ENCODE measurements at places on chromosomes 4 and X.

GRCh38 chr4:128141866-128142265, 80.8 kb downstream of the LARP1B start:
- no peak for DNase-seq

GRCh38 chrX:150517303-150517910, 51.0 kb upstream of the MTM1 start:
- no peak for DNase-seq

DNA sequence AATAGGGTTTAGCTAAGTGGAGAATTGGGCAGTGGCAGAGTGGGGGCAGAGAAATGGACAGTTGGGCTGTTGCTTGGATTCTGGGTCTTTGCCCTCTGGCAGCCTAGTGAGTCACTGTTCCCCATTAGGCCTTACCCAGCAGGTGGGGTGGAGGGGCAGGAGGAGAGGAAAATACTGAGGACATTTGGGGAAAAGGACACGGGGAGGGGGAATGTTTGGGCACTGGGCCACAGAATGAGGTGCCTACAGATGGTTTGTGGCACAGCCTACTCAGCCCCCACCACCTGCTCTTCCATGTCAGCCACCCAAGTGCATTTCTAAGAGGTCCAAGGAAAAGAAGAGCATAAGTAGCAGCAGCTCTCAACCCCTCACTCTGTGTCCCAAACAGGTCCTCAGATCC, 13.0 kb downstream of the SLC16A2 start:
- no peak for DNase-seq

GRCh38 chr4:86100539-86101215, 259.2 kb downstream of the MAPK10 start:
- DNase-seq = no peak

DNA sequence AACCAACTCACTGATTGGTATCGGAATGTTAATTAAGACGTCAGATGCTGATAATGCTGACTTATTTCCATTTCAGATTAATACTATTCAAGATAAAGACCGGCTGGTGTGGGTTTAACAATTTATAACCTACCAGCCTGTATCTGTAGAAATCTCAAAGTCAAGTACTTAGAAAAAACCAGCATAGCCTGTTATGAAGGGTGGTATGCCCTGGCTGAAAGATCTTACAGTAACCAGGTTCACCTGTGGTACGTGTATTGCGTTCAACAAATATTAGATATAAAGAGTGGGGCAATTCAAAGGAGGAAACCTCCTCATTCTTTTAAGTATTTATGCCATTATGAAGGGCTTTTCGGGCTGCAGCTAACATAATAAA, 240.8 kb upstream of the ANXA3 start:
- no peak for DNase-seq

GRCh38 chrX:108186811-108187210, 95.2 kb downstream of the ATG4A start:
- no peak for DNase-seq

DNA sequence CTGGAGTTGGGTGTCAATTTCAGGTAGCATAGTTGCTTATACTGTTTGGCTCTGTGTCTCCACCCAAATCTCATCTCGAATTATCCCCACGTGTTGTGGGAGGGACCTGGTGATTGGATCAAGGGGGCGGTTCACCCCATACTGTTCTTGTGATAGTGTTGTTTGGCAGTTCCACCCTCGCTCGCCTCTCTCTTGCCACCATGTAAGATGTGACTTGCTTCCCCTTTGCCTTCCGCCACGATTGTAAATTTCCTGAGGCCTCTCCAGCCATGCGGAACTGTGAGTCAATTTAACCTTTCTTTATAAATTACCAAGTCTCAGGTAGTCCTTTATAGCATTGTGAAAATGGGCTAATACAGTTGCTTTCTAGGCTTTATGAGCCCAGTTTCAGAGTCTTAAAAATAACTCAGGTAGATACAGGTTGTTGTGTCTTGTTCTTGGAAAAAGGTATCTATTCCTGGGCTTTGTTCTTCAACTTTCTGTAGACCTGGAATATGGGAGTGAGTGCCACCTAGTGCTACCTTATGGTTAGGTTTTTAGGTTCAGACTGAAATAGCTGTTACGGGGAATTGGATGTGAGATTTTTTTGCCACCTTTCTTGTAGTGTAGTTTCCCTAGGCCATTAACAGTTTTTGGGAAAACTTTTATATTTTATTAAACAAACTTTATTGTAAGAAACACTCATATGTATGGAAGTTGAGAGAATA, 15.6 kb downstream of the PGK1 start:
- DNase-seq = no peak

- DNase-seq = no peak
These were observed 11.6 kb upstream of the MAGEB17 start for GRCh38 chrX:16155581-16156096.

DNA sequence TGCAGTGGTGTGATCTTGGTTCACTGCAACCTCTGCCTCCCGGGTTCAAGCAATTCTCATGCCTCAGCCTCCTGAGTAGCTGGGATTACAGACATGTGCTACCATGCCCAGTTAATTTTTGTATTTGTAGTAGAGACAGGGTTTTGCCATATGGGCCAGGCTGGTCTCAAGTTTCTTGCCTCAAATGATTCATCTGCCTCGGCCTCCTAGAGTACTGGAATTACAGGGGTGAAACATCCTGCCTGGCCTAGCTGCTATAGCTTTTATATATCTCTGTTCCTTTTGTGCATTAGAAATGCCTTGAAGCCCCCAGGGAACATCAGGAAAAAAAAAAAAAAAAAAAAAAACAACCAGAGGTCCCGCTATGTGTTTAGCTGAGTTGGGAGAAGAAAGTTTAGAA, 34.8 kb downstream of the UBE2K start:
- DNase-seq = no peak

- no peak for DNase-seq
These were observed 244.7 kb downstream of the PACRGL start for GRCh38 chr4:20944961-20945360.

- no peak for DNase-seq
These were observed 49.0 kb downstream of the RWDD4 start for GRCh38 chr4:183610033-183610432.
